ENCODE measurements at places on chromosomes 16 and 17.

GRCh38 chr17:47229535-47230443 is 20.6 kb downstream of the MYL4 start:
- peak; percentile 50 for DNase-seq

DNA sequence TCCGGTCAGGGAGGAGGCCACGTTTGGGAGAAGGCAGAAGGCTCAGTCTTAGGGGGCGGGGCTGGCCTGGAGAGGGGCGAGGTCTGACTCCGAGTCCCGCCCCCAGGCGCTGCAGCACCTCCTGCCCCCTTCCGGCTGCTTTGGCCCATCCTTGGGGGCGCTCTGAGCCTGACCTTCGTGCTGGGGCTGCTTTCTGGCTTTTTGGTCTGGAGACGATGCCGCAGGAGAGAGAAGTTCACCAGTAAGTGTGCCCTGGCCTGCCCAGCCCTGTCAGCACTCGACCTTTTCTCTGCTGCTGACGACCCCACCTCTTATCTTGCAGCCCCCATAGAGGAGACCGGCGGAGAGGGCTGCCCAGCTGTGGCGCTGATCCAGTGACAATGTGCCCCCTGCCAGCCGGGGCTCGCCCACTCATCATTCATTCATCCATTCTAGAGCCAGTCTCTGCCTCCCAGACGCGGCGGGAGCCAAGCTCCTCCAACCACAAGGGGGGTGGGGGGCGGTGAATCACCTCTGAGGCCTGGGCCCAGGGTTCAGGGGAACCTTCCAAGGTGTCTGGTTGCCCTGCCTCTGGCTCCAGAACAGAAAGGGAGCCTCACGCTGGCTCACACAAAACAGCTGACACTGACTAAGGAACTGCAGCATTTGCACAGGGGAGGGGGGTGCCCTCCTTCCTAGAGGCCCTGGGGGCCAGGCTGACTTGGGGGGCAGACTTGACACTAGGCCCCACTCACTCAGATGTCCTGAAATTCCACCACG is 1.5 kb downstream of the TNFRSF12A start:
- no peak for DNase-seq

DNA sequence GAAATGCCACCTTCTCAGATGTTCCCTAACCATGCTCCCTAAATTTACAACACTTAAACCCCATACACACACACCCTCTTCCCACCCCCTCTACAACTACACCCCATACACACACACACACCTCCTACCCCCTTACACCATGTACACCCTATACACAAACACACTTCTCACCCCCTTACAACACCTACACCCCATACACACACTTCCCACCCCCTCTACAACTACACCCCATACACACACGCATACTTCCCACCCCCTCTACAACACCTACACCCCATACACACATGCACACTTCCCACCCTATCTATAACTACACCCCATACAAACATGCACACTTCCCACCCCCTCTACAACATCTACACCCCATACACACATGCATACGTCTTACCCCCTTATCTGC is 172.0 kb downstream of the SLC39A11 start:
- DNase-seq = no peak

- DNase-seq = no peak
Observed at GRCh38 chr17:42118545-42118944, 2.6 kb downstream of the KAT2A start.

GRCh38 chr17:13222975-13223374 is 205.1 kb upstream of the ELAC2 start:
- DNase-seq = peak; percentile 66

GRCh38 chr17:2192367-2193057 is 111.1 kb downstream of the SMG6 start:
- no peak for DNase-seq

GRCh38 chr17:9456330-9456729 is 119.3 kb downstream of the STX8 start:
- no peak for DNase-seq

GRCh38 chr16:88777471-88778270 is 7.3 kb downstream of the PIEZO1 start:
- no peak for DNase-seq

- DNase-seq = no peak
Observed at GRCh38 chr17:64039106-64039400, 18.6 kb upstream of the ICAM2 start.

DNA sequence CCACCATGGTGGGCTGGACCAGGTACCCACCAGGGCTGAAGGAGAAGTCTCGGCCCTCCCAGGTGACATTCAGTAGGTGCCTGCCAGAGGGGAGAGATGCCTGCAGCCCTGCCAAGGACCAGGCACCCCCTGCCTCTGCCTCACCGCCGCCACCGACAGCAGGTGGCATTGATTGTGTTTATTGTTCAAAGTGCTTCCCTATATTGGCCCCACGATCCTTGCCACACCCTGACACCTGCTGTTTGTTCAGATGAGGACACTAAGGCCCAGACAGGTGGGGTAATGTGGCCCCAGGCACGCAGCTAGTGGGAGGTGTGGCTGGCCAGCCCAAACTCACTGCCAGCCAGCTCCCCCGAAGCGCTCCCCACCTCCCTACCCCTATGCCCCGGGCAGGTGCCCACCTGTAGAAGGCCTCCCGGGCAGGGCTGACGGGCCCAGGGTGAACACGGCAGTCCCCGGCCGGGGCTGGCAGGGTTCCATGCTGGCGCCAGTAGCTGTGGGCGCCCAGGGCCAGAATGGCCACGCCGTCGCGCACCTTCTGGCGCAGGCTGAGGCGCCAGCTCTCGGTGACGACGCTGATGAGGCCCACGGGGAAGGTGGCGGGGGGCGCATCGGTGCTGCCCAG is 8.0 kb downstream of the GRIN2C start:
- DNase-seq = peak; percentile 74

GRCh38 chr16:54585094-54585997 is 298.8 kb upstream of the IRX3 start:
- DNase-seq = no peak

GRCh38 chr16:79261944-79262552 is 338.5 kb downstream of the MAF start:
- DNase-seq = no peak

- no peak for DNase-seq
Observed at GRCh38 chr17:63546308-63547082, 3.8 kb upstream of the DCAF7 start.

- peak; percentile 23 for DNase-seq
Observed at GRCh38 chr17:68613739-68614298, 12.7 kb upstream of the FAM20A start.

GRCh38 chr16:22353933-22354541 is 20.4 kb downstream of the CDR2 start:
- DNase-seq = no peak

GRCh38 chr17:34423978-34424813 is 61.2 kb upstream of the CCL1 start:
- DNase-seq = no peak

GRCh38 chr17:46942441-46943217 is 19.7 kb downstream of the GOSR2 start:
- peak; percentile 22 for DNase-seq

DNA sequence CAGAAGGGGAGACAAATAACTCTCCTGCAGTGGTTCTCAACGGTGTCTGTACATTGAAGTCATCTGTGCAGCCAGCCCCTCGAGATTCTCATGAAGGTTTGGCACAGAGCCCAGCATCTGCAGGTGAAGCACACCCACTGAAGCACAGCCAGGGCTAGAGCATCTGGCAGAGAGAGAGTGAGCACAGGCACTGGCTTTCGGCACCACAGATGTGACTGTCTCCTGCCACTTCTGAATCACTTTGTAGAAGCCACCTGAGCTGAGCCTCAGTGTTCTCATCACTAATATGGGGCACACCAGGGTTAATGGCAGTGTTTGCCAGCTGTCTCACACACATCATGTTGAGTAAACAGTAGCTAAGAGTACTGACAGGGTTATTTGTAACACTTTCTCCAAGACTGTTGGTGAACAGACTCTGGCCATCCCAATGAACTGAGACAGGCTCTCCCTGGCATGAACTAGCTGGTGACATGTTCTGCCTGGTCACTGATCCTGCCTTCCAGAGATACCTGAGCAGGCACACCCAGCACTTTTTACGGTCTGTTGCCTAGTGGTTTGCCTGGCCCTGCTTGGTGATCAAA is 10.9 kb downstream of the HSPB9 start:
- peak; percentile 86 for DNase-seq

- DNase-seq = no peak
Observed at GRCh38 chr17:68011199-68011665, 15.0 kb upstream of the C17orf58 start.

GRCh38 chr17:78231991-78232858 is 794 bp downstream of the TMEM235 start:
- DNase-seq = no peak

DNA sequence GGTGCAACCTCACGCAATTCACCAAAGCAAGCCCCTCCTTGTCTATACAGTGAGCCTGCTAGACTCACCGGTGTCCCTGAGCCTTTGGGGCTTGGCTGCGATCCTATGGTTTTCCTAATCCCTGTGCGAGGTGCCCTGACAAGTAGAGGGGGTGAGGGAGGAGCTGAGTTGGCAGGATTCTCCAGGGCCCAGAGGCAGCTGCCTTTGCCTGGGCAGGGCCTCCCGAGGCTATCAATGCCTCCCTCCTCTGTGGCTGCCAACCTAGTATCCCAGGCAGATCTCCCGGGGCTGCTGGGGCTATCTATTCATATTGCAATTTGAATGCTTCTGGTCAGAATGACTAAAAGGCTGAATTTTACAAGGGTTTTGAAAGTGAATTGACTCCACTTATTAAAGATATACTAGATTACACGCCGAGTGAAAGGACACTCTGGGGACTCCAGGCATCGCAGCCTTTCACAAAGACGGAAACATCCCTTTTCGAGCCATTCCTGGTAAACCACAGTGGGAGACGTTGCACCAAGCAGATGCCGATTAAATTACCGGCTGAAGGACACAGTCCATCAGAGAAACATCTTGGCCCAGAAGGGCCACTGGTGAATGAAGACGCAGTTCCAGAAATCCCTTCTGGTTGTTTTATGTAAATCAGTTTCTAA is 11.3 kb upstream of the PITPNM3 start:
- no peak for DNase-seq

GRCh38 chr17:60862482-60862881 is 184.8 kb downstream of the BCAS3 start:
- no peak for DNase-seq

- no peak for DNase-seq
Observed at GRCh38 chr17:17071531-17072360, 29.5 kb downstream of the MPRIP start.

GRCh38 chr17:74690409-74690825 is 22.3 kb downstream of the CD300LF start:
- no peak for DNase-seq

GRCh38 chr17:35188111-35188510 is 6.1 kb downstream of the SLC35G3 start:
- no peak for DNase-seq

DNA sequence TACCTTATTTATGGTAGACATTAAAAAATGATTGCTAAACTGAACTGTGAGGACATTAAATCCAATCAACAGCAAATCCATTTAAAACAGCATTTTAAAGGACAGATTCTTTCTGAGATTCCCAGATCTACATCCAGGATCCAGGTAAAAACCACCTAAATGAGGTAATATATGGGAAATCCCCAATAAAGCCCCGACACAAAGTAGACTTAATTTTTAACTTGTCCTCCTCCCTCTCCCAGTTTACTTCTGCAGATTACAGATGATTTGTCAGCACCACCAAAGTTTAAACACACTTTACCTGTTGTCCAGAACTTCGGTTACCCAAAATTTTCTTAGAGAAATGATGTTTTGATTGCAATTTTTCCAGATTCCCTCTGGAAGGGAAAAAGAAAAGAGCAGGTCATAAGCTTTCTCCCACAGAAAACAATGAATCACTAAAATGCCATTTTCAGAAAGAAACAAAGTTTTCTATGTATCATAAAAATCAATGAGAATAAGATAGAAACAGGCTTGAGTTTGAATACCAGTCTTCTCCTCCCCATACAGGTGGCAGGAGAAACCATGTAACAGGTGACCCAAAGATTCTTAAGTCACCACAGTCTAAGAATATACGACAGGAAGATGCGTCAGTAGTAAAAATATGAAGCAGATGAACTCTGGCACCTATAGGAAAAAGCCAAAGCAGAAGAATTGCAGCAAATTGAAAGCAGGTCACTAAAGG is 22.8 kb downstream of the GJC1 start:
- DNase-seq = no peak

GRCh38 chr17:81434072-81434471 is 38.8 kb downstream of the BAHCC1 start:
- DNase-seq = no peak

- no peak for DNase-seq
Observed at GRCh38 chr17:17328251-17328650, 25.1 kb downstream of the NT5M start.

GRCh38 chr16:85746460-85747215 is 4.3 kb downstream of the C16orf74 start:
- DNase-seq = no peak

GRCh38 chr17:77325577-77326075 is 184.9 kb downstream of the SEC14L1 start:
- DNase-seq = no peak

DNA sequence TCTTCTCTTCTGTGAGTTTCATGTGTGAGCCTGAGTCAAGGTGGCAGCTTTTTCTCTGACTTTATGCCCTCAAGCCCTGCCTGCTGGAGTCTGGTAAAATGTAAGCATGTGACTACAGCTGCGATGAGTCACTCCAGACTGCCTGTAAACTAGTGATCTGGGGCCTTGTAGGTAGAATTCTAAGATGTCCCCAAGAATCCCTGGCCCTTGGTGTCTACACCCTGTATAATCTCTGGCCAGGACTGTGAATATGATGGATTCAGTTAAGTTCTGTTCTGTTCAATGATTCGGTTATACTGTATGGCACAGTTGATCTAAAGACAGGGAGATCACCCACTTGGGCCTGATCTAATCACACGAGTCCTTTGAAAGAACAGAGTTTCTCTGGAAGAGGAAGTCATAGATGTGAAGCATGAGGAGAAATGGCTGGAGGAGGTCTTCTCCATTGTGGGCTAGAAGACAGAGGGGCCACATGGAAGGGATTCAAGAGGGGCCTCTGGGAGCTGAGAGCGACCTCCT is 29.8 kb downstream of the PRSS54 start:
- no peak for DNase-seq

- DNase-seq = no peak
Observed at GRCh38 chr17:82835766-82836512, 3.9 kb downstream of the ZNF750 start.

- no peak for DNase-seq
Observed at GRCh38 chr16:83887080-83887479, 11.8 kb upstream of the MLYCD start.

DNA sequence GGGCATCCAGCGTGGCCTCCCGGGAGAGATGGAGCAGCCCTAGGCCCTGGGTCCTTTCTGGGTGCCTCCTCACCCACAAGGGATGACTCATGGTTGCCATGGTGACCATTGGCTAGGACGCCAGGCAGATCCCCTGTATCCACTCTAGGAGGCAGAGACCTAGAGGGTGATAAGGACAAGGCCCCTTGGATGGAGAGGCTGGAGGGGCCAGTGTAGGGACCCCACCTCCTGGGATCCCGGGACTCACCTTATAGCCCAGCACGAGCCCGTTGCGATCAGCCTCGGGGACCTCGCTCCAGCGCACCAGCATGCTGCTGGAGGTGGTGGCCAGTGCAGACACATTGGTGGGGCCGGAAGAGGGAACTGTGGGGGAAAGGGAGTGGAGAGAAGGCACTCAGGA is 82.2 kb upstream of the CDC42EP4 start:
- DNase-seq = no peak
